ENCODE measurements at places on chromosomes 6 and 20.

- DNase-seq: no peak
Measured at GRCh38 chr20:34472246-34472925, 43.8 kb upstream of the DYNLRB1 start.

- no peak for DNase-seq
Measured at GRCh38 chr6:158622545-158623190, 21.9 kb downstream of the DYNLT1 start.

DNA sequence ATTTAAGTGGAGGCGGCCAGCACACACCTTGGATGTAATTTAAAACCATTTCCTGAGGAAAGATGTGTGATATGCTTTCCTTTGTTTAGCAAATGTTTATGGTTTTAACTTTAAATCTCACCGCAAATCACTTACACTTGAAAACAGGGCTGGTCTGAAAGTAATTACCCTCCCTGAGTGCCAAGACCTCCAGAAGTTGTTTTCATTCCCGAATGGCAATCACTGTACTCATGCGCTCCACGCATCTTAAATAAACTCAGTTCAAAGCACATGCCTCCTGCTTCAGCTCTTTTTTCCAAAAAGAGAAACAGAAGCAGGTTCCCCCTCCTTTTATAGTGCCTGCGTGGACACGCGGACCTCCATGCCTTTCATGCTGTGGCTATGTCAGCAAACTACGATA is 224.0 kb downstream of the SMOC2 start:
- no peak for DNase-seq

DNA sequence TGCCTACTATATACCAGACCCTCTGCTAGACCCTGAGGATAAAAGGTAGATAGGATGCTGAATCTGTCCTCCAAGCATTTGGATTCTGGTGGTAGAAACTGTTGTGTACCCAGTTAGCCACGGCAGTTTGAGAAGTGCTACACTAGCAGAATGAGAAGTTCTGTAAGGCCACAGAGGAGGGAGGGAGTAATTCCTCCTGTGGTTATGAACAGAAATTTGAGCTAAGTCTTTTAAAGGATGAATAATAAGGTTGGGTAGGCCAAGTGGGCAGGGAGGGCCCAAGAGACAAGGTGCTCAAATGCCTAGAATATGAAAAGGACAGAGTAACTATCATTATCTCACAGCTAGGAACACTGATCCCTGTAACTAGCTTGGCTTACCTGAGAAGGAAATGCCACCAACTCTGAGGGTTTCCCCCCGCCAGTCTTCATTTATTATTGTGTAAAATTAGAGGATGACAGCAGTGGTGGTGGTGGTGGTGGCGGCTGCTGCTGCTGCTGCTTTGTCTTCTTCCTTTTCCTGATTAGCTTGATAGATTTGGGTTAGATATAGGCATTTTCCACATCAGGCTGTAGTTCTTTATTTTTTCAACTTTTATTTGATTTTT is 243.3 kb downstream of the PRL start:
- DNase-seq: no peak

GRCh38 chr20:9989066-9989724 is 45.6 kb upstream of the ANKEF1 start:
- no peak for DNase-seq

All from NCI-H1694 (cell line).